NCI-H1694 treated with DMSO at 0.1 percent for 48 hours (cell line): ENCODE measurements at places on chromosomes 13 and 19.

DNA sequence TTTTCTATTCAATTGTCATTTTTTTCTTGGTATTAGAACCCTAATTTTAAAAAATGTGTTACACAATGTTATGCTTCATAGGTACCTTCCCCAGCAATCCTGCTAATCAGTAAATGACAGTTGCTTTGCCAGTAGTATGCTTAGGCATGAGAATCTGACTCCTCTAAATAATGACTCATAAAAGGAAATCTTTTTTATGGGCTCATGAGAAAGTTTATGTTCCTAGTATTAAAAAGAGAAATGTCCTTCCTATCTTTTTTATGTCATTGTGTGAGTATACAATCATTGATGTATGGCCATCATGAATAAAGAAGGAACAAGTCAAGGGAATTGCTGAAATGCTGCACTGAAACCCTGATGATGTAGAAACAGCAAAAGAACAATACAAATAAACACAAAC lies 1237.7 kb upstream of the PCDH20 start:
- no peak for DNase-seq

DNA sequence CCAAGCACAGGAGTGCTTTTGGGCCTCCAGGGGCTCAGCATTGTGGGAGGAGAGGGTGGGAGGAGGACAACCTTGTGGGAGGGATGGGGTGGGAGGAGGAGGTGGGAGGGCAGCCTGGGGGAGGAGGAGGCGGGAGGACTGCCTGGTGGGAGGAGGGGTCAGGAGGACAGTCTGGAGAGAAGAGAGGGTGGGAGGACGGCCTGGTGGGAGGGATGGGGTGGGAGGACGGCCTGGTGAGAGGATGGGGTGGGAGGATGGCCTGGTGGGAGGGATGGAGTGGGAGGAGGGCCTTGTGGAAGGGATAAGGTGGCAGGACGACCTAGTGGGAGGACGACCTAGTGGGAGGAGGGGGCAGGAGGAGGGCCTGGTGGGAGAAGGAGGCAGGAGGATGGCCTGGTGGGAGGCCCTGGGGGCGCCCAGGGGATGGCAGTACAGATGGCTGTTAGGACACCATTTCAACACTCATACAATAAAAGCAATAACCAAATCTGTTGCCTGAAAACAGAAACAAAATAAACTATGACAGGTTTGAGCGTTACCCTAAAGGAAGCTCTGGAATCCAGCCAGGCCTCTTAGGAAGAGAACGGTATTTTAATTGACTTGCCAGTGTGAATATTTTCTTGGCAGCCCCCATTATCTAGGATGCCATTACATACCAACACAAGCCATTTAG lies 63.7 kb downstream of the CRYL1 start:
- DNase-seq, result no peak

- no peak for DNase-seq
Measured at GRCh38 chr13:77457966-77458365, 77.5 kb upstream of the SCEL start.

GRCh38 chr19:45121827-45122345 lies 28.9 kb downstream of the PPP1R37 start:
- DNase-seq, result no peak

- DNase-seq, result no peak
Measured at GRCh38 chr13:53907891-53908290, 879.3 kb downstream of the OLFM4 start.
